Gastroesophageal sphincter (tissue), 4 donors: ENCODE measurements at places on chromosomes 3 and 15. TPM values are rescaled to one million over a fixed set of nuclear protein-coding genes. Genes with fewer than 3 reads are reported as not detected.

Gene SPATA12
- total RNA-seq, result not detected

Gene CFAP100
- total RNA-seq, result not detected

Gene ENTPD3
- total RNA-seq, result 1.9 TPM

Gene SLC27A2
- not detected for total RNA-seq

Gene IL16
- total RNA-seq, result 22.1 TPM

Gene GOLGA6A
- total RNA-seq, result 0.15 TPM

Gene GOLGA8Q
- total RNA-seq, result 1.2 TPM

Gene SCN11A
- not detected for total RNA-seq

Gene MESP2
- not detected for total RNA-seq

Gene OPA1
- 58.9 TPM for total RNA-seq

Gene COL6A6
- total RNA-seq, result not detected

Gene BUB1B
- 0.13 TPM for total RNA-seq
